ENCODE measurements at places on chromosomes 1 and 21. TPM values are rescaled to one million over a fixed set of nuclear protein-coding genes. Genes with fewer than 3 reads are reported as not detected.

PDPN gene
- total RNA-seq = 9.5 TPM

DNA sequence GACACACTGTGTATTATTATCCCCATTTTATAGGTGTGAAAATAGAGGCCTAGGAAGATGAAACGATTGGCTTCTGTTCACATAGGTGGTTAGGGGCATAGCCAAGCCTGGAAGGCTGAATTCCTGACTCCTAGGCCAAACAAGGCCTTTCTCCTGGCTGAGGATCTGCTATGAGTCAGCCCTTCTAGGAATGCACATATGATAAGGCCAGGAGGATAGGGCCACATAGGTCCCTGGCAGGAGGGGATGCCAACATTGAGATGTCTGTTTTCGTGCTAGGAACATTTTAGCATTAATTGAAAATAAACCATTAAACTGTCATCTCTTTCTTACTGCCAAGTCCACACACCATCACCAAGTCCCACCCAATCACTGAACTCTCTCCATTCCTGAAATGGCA, 9.2 kb downstream of the CSMD2 start:
- H3K4me1 ChIP-seq = no peaks in the 10 kb centered on the region
- no peaks in the 10 kb centered on the region for H3K36me3 ChIP-seq
- no peak overlapping the region for H3K27ac ChIP-seq
- peaks cover 58% of the 10 kb centered on the region for H3K27me3 ChIP-seq
- no peak overlapping the region for H3K4me3 ChIP-seq
- no peak for DNase-seq

RAB13 gene
- 83.3 TPM for total RNA-seq

GRCh38 chr1:6811583-6811982, 26.3 kb downstream of the CAMTA1 start:
- no peak overlapping the region for H3K4me3 ChIP-seq
- DNase-seq = no peak
- H3K27ac ChIP-seq = no peak overlapping the region
- no peaks in the 10 kb centered on the region for H3K4me1 ChIP-seq
- H3K36me3 ChIP-seq = no peaks in the 10 kb centered on the region

CHD1L gene
- 79.6 TPM for total RNA-seq

GRCh38 chr1:82032068-82032467, 231.3 kb downstream of the ADGRL2 start:
- peaks cover 6% of the 10 kb centered on the region for H3K4me1 ChIP-seq
- no peak for DNase-seq

DNA sequence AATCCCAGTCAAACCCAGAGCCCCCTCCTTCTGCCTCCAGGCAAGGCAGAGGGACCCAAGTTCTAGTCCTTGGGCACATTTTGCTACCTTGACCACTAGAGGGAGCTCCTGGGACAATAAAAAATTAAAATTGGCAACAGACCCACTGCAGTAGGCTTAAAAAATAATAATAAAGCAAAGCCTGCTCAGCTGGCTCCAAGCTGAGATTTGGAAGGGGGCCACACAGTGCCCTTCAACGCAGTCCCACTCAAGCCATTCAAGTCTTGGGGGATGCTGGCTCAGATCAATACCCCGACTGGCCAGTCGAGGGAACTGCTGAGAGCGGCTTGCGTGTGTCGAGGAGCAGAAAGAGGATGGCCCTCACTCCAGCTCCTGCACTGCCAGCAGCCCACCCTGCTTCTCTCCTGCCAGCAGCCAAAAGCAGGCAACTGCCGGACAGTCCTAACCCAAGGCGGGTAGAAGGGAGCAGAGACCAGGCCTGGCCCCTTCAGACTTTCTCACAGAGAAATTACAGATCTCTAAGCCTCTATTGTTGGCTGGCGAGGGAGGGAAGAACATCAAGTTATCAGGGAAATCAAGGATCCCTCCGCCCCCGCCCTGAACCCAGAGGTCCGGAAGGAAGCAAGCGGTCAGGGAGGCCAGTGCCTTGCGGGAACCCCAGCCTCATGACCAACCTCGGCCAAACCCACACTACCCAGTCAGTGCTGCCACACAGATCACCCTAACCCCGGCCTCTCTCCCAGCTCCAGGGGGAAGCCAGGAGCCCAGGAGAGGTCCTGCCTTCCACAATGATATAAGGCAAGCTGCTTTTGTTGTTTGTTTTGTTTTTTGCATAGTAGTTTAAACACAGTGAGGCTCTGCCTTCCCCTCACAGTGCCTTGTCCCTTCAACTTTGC, 4.9 kb upstream of the ALDH4A1 start:
- H3K4me3 ChIP-seq = no peak overlapping the region
- H3K4me1 ChIP-seq = peaks cover 5% of the 10 kb centered on the region
- DNase-seq = peak; percentile 34
- H3K27me3 ChIP-seq = no peaks in the 10 kb centered on the region

DNA sequence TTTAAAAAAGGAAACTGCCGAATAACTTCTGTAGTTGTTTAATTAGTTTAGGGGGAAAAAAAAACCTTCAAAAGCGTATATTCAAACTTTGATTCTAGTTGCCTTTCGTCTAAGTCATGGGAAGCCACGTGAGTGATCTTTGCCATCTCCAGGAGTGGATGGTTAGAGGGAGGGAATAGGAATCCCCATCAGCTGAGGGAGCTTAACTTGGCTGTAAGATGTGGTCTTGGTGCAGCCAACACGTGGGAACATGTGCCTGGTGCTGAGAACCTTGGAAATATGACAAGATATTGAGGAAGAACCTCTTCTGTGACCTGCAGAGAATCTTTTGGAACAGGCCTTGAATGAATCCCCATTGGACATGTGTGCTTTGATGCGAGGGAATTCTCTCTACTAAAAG, 1.7 kb downstream of the BACE2 start:
- DNase-seq = no peak
- peak overlapping the region; percentile 57 for H3K27ac ChIP-seq
- H3K4me3 ChIP-seq = peak overlapping the region; percentile 79
- peaks cover 34% of the 10 kb centered on the region for H3K27me3 ChIP-seq
- peaks cover 20% of the 10 kb centered on the region for H3K4me1 ChIP-seq

DNA sequence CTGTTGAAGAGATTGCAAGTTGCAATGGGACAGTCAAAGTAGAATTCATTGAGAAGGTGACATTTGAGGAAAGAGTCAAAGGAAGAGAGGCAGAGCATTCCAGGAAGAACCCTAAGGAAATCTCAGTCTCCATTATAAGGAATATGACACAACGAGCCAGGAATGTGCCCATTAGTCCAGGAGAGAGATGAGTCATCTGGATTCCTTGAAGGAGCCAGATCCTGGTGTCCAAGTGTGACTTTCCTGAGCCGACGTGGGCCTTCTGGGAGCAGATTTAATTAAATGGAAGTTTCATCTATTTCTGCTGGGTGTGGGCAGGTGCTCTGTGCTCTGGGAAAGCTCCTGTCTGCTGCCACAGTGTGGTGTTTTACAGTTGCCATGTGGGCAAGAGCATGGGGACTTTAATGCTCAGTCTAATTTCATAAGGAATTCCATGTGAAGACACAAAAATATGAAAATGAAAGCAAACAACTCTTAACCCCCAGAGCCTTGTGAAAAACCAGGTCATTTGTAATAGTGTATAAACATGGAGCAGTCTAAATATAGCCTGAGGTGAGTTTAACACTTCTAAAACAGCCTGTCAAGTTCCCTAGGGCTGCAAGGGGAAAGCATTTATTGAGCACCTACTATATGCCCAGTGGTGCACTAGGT, 111.4 kb upstream of the ARTN start:
- no peak overlapping the region for H3K4me3 ChIP-seq
- H3K36me3 ChIP-seq = peaks cover 15% of the 10 kb centered on the region
- H3K27ac ChIP-seq = no peak overlapping the region
- H3K4me1 ChIP-seq = no peaks in the 10 kb centered on the region

DNA sequence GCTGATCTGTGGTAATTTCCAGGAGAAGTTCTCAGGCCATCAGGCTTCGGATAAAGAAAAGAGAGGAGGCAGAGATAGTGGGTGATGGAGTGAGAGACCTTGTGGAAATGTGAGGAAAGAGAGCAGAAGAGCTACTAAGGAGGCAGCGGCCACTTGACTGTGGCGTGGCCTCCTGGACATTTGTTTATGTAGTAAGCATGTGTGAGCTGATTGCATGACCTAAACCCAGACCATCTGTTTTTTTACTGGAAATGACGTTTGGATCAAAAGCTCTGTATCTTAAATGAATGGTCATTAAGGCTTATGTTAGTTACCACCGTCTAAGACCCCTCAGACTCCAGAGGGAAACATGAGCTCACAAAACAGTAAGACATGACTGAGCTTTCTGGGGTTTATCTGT, 13.6 kb downstream of the ATP1B1 start:
- no peak overlapping the region for H3K4me3 ChIP-seq
- H3K36me3 ChIP-seq = peaks cover 37% of the 10 kb centered on the region
- peaks cover 73% of the 10 kb centered on the region for H3K4me1 ChIP-seq

DNA sequence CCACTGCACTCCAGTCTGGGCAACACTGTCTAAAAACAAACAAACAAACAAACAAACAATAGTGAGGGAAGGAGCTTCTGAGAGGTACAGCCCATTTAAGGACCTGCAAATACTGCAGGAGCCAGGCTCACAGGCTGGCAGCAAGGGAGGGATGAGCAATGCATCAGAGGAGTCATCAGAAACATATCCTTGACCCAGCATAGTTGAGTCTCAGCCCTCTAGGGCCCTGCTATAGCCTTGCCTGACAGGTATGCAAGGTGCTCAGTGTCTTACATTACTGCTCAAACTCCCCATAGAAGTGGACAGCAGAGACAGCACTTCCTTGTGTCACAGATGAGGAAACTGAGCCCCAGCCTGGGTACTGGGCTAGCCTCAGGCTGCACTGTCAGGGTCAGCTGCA, 7.3 kb upstream of the TTC4 start:
- no peak overlapping the region for H3K27ac ChIP-seq
- peaks cover 57% of the 10 kb centered on the region for H3K27me3 ChIP-seq
- no peaks in the 10 kb centered on the region for H3K4me1 ChIP-seq
- H3K36me3 ChIP-seq = no peaks in the 10 kb centered on the region

DNA sequence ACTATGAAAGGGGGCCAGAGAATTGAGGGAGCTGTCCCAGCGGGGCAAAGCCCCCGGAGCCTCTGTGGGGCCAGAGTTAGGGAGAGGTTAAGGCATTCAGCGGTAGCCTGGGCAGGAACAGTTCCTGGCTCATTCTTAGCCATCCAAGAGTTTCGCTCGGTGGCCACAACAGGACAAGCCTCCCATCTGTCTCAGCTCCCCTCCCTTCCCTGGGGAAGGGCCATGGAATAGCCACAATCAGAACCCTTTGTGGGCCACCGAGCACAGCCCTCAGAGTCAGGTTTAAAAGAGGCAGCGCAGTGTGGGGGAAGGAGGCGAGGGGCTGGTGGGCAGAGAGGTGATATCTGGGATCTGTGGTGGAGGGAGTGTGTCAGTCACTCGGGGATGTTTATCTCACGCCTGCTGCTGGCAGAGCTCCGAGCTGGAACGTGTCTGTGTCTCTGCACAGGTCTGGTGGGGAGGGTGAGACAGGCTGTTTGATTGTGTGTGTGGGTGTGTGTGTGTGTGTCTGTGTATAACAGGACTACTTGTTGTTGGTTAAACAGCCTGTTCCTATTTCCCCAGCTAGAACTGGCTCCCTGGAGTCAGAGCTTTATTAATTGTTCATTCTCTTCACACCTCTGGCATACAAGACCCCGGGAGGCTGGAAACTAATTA, 49.6 kb upstream of the GOLT1A start:
- H3K4me3 ChIP-seq = no peak overlapping the region
- H3K4me1 ChIP-seq = peaks cover 36% of the 10 kb centered on the region
- H3K27me3 ChIP-seq = no peaks in the 10 kb centered on the region

GRCh38 chr1:76919085-76919484, 51.8 kb downstream of the ST6GALNAC5 start:
- no peak for DNase-seq
- no peak overlapping the region for H3K4me3 ChIP-seq
- no peaks in the 10 kb centered on the region for H3K36me3 ChIP-seq
- H3K27ac ChIP-seq = peak overlapping the region; percentile 89
- H3K4me1 ChIP-seq = peaks cover 13% of the 10 kb centered on the region

SOD1 gene
- total RNA-seq = 164 TPM

TFAP2E gene
- total RNA-seq = 0.84 TPM

GRCh38 chr1:172383536-172383935, 36.9 kb upstream of the C1orf105 start:
- H3K36me3 ChIP-seq = peaks cover 2% of the 10 kb centered on the region
- H3K27ac ChIP-seq = peak overlapping the region; percentile 36
- no peak for DNase-seq
- H3K27me3 ChIP-seq = no peaks in the 10 kb centered on the region

DNA sequence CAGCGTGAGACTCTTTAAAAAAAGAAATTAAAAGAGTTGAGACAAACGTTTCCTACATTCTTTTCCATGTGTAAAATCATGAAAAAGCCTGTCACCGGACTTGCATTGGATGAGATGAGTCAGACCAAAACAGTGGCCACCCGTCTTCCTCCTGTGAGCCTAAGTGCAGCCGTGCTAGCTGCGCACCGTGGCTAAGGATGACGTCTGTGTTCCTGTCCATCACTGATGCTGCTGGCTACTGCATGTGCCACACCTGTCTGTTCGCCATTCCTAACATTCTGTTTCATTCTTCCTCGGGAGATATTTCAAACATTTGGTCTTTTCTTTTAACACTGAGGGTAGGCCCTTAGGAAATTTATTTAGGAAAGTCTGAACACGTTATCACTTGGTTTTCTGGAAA, 31.2 kb downstream of the IFNAR1 start:
- no peaks in the 10 kb centered on the region for H3K27me3 ChIP-seq
- H3K36me3 ChIP-seq = peaks cover 10% of the 10 kb centered on the region
- no peak overlapping the region for H3K27ac ChIP-seq
- no peak overlapping the region for H3K4me3 ChIP-seq
- H3K4me1 ChIP-seq = peaks cover 14% of the 10 kb centered on the region

GRCh38 chr1:90714521-90714951, 2.6 kb downstream of the BARHL2 start:
- H3K4me3 ChIP-seq = no peak overlapping the region
- DNase-seq = no peak
- no peak overlapping the region for H3K27ac ChIP-seq
- no peaks in the 10 kb centered on the region for H3K36me3 ChIP-seq
- H3K4me1 ChIP-seq = peaks cover 11% of the 10 kb centered on the region

DAB1 gene
- total RNA-seq = 4.8 TPM

- H3K27me3 ChIP-seq = no peaks in the 10 kb centered on the region
- peaks cover 1% of the 10 kb centered on the region for H3K36me3 ChIP-seq
- H3K27ac ChIP-seq = peak overlapping the region; percentile 65
- peaks cover 16% of the 10 kb centered on the region for H3K4me1 ChIP-seq
Measured at GRCh38 chr1:2259668-2260402, 31.7 kb downstream of the SKI start.

SYNJ1 gene
- 10.1 TPM for total RNA-seq

DNA sequence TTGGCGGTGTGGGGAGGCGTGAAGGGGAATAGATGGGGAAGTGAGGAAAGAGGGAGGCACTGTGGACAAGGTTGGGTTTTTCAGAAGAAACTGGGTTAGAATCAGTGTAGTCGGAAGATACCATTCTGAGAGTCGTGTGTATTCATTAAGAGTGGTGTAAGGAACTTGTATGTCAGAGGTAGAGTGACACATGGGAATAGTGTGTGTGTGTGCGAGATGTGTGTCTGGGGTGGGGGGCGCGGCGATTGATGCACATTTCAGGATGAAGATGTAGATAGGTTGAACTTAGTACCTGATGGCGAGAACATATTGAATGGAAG, 878 bp downstream of the SMG7 start:
- H3K27me3 ChIP-seq = no peaks in the 10 kb centered on the region
- no peak for DNase-seq
- peaks cover 16% of the 10 kb centered on the region for H3K4me1 ChIP-seq
- H3K4me3 ChIP-seq = peak overlapping the region; percentile 82
